Liver (tissue), 10 donors: ENCODE measurements at places on chromosomes 3 and 15. TPM values are rescaled to one million over a fixed set of nuclear protein-coding genes. Genes with fewer than 3 reads are reported as not detected.

GRCh38 chr3:157067114-157067513 lies 92.8 kb downstream of the CCNL1 start:
- no peak overlapping the region for H3K4me3 ChIP-seq
- no peak overlapping the region for H3K27ac ChIP-seq
- H3K36me3 ChIP-seq: no peaks in the 10 kb centered on the region
- H3K27me3 ChIP-seq: no peaks in the 10 kb centered on the region
- DNase-seq: no peak

GRCh38 chr3:11558002-11558401 lies 85.7 kb downstream of the VGLL4 start:
- H3K27ac ChIP-seq: no peak overlapping the region
- H3K36me3 ChIP-seq: peaks cover 4% of the 10 kb centered on the region
- peaks cover 9% of the 10 kb centered on the region for H3K4me1 ChIP-seq
- no peak overlapping the region for H3K4me3 ChIP-seq

DNA sequence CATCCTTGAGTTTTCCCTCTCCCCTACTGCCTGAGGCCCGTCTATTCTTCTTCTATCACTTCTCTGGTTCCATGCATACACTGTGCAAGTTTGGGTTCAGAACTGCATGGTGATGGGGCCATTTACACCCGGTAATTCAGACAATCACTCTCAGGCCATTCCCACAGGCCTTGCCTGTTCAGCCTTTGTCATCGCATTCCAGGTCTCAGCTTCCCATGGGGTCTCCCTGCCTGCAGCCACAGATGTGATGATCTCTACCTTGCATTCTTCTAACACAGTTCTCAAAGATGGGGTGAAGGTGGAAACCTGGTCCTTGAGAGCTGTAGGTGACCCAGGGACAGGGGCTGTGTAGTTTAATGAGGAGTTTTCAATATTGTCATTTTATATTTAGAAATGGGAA lies 209.2 kb upstream of the TOPAZ1 start:
- H3K4me3 ChIP-seq: no peak overlapping the region
- H3K36me3 ChIP-seq: no peaks in the 10 kb centered on the region
- H3K27ac ChIP-seq: no peak overlapping the region
- no peaks in the 10 kb centered on the region for H3K27me3 ChIP-seq
- no peak for DNase-seq

DNA sequence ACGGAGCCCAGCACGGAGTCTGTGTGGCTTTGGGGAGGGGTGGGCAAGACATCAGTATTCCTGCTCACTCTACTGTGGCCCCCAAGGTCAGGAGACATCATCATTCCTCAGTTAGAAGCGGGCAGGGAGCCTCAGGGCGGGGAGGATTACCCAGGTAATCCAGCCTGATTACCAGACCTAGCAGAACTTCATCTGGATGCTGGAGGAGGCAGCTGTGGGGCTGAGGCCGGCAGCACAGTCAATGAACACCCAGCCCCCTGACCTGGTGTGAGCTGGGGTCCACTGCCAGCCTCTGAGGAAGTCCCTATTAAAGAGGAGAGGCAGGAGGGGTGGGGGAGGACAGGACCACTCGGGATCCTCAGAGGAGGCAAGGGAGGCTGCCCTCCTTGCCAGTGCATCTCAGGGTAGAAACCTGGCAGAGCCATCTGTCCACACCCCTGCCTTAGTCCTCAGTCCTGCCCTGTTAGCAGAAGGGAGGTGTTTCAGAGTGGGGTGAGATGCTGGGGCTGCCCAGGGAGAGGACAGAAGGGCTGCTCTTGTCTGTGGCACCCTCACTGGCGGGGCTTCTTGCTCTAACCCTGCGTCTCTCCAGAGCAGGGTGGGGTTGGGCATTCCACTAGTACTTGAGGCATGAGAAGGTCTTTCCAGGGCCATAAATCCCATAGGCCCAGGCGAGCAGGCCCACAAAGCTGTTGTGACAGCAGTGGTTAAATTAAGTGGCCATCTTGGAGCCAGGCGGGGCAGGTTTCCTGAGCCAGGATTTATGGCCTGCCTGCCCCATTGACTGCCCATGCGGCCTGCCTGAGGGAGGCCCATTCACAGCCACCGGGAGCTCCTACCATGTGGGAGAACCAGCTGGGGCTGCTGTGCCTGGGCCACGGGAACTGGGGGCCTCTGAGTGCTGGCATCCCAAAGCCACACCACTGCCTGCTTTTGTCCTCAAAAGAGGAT lies 82.1 kb downstream of the LINGO1 start:
- H3K4me1 ChIP-seq: no peaks in the 10 kb centered on the region
- no peak for DNase-seq
- no peak overlapping the region for H3K27ac ChIP-seq
- H3K36me3 ChIP-seq: no peaks in the 10 kb centered on the region
- H3K4me3 ChIP-seq: no peak overlapping the region

DNA sequence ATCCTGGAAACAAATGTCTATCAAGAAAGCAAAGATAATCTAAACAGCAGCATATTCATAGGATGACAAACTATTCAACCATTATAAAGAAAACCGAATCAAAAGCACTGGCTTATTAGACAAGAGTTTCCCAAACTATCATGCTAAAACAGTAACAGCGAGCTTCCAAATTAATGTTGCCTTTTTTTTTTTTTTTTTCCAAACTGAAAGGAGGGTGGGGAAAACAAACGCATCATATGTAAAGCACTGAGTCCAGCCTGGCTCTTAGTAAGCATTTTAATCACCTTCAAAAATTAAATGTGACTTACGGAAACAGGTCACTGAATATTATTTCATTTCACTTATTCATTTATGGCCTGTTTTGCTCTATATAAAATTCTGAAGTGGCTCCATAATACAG lies 2.3 kb downstream of the TJP1 start:
- DNase-seq: no peak
- no peaks in the 10 kb centered on the region for H3K27me3 ChIP-seq
- H3K27ac ChIP-seq: no peak overlapping the region

DNA sequence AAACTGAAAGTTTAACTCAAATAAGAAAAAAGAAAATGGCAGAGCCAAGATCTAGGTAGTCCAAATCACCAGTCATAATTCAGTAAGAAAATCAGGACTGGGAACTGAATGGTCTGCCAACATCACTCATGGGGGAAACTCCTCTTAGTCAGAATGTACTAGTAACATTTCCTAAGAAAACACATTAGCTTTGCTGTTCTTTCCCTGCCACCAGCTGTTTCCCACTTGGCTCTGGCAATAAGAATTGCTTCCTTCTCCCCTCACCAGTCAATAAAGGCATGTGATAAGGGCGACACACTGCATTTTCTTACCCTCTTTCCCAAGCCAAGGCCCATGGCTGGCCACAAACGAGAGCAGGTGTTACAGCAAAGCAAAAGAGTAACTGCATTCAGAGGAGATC lies 46.1 kb downstream of the PIK3R4 start:
- H3K4me1 ChIP-seq: peaks cover 6% of the 10 kb centered on the region
- no peak overlapping the region for H3K4me3 ChIP-seq
- no peak for DNase-seq
- no peaks in the 10 kb centered on the region for H3K27me3 ChIP-seq
- no peak overlapping the region for H3K27ac ChIP-seq

- H3K27ac ChIP-seq: no peak overlapping the region
- no peaks in the 10 kb centered on the region for H3K36me3 ChIP-seq
- no peaks in the 10 kb centered on the region for H3K27me3 ChIP-seq
- no peaks in the 10 kb centered on the region for H3K4me1 ChIP-seq
Observed at GRCh38 chr3:132180337-132180791, 136.8 kb upstream of the ACP3 start.

DNA sequence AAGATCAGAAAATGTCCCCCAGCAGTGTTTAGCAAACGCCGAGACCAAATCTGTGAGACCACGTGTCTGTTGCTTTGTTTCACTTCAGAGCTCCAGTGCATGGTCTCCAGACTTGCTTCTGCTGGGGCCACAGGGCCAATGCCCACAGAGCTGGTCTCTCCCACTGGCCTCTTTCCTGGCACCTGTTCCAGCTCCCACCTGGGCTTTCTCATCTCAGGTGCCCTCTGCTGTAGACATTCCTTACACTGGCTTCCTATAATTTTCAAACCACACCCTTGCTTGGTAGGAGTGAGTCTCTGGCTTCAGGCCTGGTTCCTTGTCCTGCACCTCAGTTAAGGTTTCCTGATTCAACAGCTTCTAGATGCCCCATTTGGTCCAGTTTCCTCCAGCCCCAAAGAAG lies 243.1 kb downstream of the ADAMTS17 start:
- H3K27me3 ChIP-seq: no peaks in the 10 kb centered on the region
- H3K4me3 ChIP-seq: no peak overlapping the region
- DNase-seq: no peak
- H3K27ac ChIP-seq: no peak overlapping the region
- H3K4me1 ChIP-seq: no peaks in the 10 kb centered on the region

GRCh38 chr15:68353421-68354135 lies 76.0 kb downstream of the FEM1B start:
- H3K4me3 ChIP-seq: no peak overlapping the region
- no peaks in the 10 kb centered on the region for H3K27me3 ChIP-seq
- no peak overlapping the region for H3K27ac ChIP-seq

DNA sequence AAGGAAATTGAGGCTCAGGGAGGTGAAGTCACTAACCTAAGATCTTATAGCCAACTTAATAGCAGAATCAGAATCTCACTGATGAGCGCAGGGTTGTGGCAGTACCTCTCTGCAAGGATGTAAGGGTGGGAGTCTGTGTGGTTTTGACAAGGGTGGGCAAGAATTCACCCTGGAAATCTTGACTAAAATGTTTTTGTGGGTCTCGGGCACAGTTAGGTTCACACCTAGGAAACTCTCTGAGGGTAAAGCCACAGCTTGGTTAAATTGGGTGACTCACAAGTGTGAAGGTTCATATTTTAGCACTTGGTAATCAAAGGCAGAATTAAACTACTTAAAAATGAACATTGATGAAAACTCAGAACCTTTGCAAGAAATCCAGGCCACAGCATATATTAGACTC lies 178.2 kb upstream of the EOMES start:
- H3K4me1 ChIP-seq: no peaks in the 10 kb centered on the region
- no peak overlapping the region for H3K27ac ChIP-seq
- DNase-seq: no peak
- no peaks in the 10 kb centered on the region for H3K27me3 ChIP-seq
- no peak overlapping the region for H3K4me3 ChIP-seq

- no peak overlapping the region for H3K27ac ChIP-seq
- H3K36me3 ChIP-seq: no peaks in the 10 kb centered on the region
- DNase-seq: no peak
- H3K4me1 ChIP-seq: no peaks in the 10 kb centered on the region
- H3K4me3 ChIP-seq: no peak overlapping the region
Observed at GRCh38 chr15:67444100-67444499, 76.8 kb upstream of the C15orf61 start.

DNA sequence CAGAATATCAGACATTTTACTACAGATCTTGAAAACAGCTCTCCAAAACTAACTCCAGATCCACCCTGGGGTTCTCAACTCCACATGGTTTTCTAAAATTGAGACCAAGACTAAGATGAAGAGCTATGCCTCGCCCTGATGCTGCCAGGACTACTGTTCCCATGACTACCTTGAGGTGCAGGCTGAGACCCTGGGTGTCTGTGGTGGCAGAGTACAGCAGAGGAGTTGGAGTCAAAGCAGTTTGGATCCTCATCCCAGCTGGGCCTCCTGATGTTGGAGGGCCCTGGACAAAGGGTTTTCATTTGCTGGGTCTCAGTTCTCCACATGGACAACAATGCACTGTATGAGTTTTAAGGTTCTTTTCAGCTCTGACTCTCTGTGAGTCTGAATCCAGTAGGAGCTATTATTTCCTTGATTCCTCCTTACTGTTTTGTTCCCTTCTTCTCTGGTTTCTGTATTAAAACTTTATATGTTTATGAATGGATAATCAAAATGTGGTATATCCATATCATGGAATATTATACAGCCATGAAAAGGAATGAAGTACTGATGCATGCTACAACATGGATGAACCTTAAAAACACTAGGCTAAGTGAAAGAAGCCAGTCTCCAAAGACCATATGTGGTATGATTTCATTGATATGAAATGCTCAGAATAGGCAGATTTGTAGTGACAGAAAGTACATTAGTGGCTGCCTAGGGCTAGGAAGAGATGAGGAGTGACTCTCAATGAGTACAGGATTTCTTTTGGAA lies 93.0 kb downstream of the CPN2 start:
- no peaks in the 10 kb centered on the region for H3K36me3 ChIP-seq
- H3K27me3 ChIP-seq: no peaks in the 10 kb centered on the region
- DNase-seq: peak; percentile 25
- no peak overlapping the region for H3K27ac ChIP-seq

- H3K27ac ChIP-seq: no peak overlapping the region
- no peaks in the 10 kb centered on the region for H3K27me3 ChIP-seq
- no peaks in the 10 kb centered on the region for H3K36me3 ChIP-seq
Observed at GRCh38 chr3:43014956-43015355, 35.8 kb downstream of the GASK1A start.

- H3K27ac ChIP-seq: no peak overlapping the region
- no peak overlapping the region for H3K4me3 ChIP-seq
Observed at GRCh38 chr3:49759226-49759625, 27.1 kb downstream of the IP6K1 start.

DNA sequence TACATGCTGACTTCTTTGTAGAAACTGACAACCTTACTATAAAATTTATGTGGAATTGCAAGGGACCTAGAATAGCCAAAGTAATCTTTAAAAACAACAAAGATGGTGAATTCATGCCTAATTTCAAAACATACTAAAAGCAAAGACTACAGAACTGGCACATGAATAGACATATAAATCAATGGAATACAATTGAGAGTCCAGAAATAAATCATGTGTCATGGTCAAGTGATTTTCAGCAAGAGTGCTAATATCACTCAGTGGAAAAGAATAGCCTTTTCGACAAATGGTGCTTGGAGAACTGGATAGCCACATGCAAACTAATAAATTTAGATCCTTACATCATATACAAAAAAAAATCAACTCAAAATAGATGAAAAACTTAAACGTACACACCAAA lies 8.7 kb downstream of the IMPG2 start:
- no peak overlapping the region for H3K27ac ChIP-seq
- no peak for DNase-seq
- no peaks in the 10 kb centered on the region for H3K27me3 ChIP-seq
- no peaks in the 10 kb centered on the region for H3K4me1 ChIP-seq
- H3K4me3 ChIP-seq: no peak overlapping the region

DNA sequence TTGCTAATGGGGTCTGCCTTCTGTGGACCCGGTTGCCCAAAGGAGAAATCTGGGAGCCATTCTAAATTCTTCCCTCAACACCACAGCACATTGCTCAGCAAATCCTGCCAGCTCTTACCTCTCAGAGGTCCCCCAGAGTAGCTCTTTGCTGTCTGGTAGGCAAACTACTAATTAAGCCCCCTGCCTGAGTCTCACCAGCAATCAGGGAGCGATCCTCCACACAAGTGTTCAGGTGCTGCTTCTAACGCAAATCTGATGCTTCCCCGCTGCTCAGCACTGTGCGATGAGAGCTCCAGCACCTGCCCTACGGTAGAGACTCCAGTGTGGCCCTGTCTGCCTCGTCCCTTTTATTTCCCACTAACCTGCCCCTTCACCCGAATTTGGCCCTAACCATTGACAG lies 60.5 kb downstream of the HCN4 start:
- no peak overlapping the region for H3K27ac ChIP-seq
- H3K27me3 ChIP-seq: no peaks in the 10 kb centered on the region

- no peaks in the 10 kb centered on the region for H3K27me3 ChIP-seq
- no peaks in the 10 kb centered on the region for H3K4me1 ChIP-seq
- H3K4me3 ChIP-seq: no peak overlapping the region
- no peaks in the 10 kb centered on the region for H3K36me3 ChIP-seq
- DNase-seq: peak; percentile 60
Observed at GRCh38 chr15:47196048-47196447, 521.3 kb upstream of the SEMA6D start.

Gene CLDN16
- total RNA-seq: 0.89 TPM

Gene TRIM42
- total RNA-seq: not detected

Gene C3orf20
- 0.05 TPM for total RNA-seq

Gene LEKR1
- total RNA-seq: 0.67 TPM

Gene CHRD
- total RNA-seq: 66.4 TPM

Gene IMPG2
- 0.37 TPM for total RNA-seq

Gene MNS1
- total RNA-seq: 1.3 TPM
